ENCODE measurements at places on chromosomes 13 and 19. TPM values are rescaled to one million over a fixed set of nuclear protein-coding genes. Genes with fewer than 3 reads are reported as not detected.

DNA sequence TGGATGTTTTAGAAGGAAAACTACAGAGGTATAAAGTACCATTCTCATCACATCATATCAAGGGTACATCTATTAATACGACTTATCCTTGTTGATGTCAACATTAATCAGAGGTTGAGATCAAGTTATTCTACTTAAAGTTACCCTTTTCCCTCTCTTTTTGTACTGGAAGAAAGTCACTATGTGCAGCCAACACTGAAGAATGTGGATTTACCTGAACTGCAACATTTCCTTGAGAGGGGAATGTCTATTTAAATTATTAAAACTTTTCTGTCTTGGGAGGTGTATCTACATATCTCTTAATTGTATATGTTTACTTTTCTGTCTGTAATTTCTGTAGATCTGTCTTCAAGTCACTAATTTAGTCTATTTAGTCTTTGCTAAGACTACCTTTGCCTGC, 2.5 kb upstream of the FBXL3 start:
- DNase-seq = no peak

GRCh38 chr13:42405665-42406390, 133.9 kb downstream of the AKAP11 start:
- DNase-seq = no peak

DNA sequence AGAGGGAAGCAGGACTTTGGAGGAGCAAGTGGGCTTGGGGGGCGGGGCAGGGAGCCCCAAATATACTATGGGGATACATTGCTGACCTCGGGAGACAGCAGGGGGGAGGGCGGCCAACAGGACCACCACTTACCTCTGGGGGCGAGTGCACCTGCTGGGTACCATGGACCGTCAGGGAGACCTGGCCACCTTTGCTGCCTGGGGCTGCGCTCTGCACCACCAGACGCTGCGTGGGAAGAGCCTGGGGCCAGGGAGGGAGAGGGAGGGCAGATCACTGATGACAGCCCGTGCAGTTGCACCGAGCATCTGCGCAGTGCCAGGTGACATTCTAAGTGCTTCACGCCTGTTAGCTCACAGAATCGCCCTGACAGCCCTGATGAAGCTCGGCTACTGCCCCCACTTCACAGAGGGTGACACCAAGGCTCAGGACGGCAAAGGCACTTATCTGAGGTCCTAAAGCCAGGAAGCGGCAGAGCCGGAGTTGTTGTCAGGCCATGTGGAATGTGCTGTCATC, 24.1 kb downstream of the RFX1 start:
- DNase-seq = no peak

DNA sequence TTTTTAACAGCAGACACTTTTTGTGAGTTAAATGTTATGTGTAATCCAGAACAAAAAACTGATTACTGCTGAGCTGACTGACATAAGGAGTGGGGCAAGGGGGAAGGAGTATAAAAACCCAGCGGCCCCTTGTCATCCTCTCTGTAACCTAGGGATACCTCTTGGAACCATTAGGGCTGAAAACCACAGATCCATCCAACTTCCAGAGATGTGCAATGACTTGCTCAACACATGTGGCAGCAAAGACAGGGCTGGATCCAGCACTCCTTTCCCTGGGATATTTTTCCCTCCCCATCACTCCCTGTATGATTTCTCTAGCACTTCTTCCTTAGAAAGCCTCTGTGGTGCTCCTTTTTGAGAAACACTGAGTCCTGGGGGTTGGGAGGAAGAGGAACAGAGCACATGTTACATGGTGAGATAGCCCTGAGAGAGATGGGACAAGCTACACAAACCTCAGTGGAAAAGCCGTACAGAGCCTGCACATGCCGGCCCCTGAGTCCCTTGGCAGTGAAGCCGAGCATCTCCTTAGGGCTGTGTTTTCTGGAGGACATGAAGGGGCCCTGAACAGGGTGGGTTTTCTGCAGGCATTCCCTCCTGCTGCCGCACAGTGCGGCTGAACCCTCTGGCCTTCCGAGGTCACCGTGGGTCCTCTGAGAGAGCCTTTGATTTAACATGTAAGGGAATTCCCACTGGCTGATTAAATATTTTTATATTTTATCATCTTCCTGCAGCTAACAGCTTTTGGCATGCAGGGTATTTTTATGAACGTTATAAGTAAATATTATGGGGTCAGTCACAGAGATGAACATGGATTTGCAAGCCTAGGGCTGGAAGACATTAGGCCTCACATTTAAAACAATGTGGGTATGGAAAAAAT, 219.9 kb downstream of the COG6 start:
- no peak for DNase-seq

DNA sequence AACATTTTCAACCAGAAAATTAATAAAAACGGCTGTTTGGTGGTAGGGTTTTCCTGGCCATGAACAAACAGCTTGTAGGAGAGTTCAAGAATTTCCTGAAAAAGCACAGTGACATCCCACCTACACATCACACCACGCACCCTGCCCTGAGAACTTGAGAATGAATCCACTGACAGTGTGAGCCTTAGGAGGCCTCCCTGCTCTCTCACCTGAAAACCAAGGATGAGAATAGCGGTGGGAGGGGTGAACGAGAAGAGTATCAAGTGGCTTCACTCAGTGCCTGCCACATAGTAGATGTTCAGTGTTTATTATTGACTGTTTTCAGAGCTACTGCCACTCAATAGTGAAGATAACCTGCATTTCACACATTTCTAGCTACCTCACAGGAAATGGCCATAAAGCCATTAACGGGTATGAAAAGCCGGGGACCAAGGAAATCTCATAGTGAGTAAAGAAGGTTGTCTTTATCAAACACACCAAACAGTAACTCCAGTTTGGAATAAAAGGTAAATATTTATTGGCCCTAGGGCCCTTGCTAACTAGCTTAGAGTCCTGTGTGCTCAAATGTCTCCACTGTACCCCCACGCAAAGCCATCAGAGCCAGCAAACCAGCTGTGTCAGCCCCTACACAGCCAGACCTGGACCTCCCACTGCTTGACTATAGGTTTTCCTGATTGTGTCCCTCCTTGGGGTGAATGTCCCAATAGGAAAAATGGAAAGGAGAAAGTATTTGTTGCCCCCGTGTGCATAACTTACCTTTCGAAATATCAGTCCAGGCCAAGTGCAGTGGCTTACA, 40.6 kb downstream of the TPT1 start:
- no peak for DNase-seq

DNA sequence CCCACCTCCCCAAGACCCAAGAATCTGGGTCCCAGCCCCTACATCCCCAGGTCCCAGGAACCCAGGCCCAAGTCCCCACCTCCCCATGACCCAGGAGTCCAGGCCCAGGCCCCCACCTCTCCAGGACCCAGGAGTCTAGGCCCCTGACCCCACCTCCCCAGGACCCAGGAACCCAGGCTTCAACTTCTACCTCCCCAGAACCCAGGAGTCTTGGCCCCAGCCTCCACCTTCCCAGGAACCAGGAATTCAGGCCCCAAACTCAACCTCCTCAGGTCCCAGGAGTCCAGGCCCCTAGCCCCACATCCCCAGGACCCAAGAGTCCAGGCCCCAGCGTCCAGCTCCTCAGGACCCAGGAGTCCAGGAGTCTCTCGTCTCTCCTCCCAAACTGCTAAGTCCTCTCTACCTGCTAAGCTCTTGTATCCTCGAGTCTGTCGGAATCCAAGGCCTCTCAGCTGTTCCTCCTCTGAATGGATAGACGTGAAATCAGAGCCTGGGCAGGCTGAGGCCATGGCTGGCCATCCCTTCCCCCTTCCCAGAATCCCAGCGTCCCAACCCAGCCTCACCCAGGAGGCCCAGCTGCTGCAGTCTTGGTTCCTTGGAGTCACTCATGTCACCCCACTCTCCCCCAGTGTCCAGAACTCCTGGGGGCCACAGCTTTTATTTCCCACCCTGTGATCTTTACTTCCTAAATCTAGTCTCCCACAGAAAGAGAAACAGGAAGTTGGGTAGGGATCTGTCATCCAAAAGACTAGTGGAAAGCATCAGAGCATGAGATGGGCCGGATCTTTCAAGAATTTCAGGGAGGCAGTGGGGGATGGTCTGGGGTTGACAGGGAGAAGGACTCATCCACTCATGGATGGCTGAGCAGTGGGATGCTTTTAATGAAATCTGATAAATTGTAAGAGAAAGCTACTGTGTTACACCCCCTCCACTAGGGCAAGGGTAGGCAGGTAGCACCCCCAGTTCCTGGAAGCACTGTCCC, at the start of gene CD209:
CD209 (minus strand) TSS at position 632 of the 982 bp plus-strand sequence; CDS start at position 609, 23 bp downstream.
- no peak for DNase-seq

- no peak for DNase-seq
Observed at GRCh38 chr19:17641846-17642245, 46.3 kb downstream of the UNC13A start.

DNA sequence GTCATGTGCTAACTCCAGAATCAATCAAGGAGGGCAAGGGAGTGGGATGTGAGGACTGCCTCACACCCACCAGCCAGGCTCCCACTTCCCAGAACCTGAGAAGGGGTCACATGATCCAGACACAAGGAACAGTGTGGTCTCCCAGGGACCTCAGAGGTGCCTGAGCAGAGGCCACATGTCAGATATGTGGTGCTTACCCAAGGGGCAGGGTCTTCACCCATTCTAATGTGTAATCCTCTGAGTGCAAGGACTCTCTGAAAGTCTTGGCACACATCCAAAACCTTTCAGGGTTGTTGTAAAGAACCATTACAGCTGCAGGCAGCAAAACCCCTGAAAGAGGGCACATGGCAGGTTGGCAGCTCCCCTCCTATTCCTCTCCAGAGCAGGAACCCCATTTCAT, 656.6 kb downstream of the UQCRFS1 start:
- no peak for DNase-seq

Gene ADGRE2
- 0.42 TPM for polyA plus RNA-seq

- DNase-seq = no peak
Observed at GRCh38 chr13:41919031-41919740, 41.7 kb downstream of the VWA8 start.

Gene TBXA2R
- 2.2 TPM for polyA plus RNA-seq

Gene MYH14
- polyA plus RNA-seq = 23.1 TPM

GRCh38 chr13:51043310-51043709, 67.8 kb downstream of the C13orf42 start:
- no peak for DNase-seq

GRCh38 chr19:45324349-45324907, 1.8 kb upstream of the CKM start:
- no peak for DNase-seq

- DNase-seq = no peak
Observed at GRCh38 chr13:20221772-20222171, 10.3 kb downstream of the GJB6 start.

DNA sequence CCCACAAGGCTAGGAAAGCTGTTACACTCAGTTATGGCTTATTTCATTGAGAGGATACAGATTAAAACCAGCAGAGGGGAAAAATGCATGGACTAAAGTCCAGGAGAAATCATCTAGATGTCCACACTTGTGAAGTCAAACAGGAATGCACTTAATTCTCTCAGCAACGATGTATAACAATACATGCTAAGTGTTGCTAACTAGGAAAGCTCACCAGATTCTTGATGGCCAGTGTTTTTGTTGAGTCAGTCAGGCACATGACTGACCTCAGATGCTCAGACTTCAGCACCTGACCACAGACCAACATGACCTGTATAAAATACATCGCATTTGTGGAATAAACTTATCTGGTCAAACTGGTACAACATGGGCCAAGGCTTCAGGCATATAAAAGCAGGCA, 470.2 kb upstream of the PRR20A start:
- DNase-seq = no peak

DNA sequence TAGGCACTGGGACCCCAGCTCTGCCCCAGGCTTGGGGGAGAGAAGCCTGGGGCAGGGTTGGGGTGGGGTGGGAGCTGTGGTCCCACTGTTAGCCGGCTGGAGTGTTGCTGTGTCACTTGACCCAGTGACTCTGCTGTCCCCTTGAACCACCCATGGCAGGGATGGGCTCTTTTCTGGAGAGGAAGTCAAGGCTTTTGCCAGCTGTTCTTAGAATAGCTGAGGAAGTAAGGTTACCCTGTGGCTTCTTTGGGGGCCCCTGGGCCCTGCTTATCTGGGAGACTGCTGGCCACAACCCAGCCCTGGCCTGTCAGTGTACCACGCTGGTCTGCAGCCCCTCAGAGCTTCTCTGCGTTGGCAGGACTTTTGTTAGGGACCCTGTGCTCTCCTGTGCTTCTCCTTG, 9.1 kb downstream of the PNPLA6 start:
- DNase-seq = no peak

GRCh38 chr19:39834287-39834841, 402 bp upstream of the DYRK1B start:
- DNase-seq = no peak

DNA sequence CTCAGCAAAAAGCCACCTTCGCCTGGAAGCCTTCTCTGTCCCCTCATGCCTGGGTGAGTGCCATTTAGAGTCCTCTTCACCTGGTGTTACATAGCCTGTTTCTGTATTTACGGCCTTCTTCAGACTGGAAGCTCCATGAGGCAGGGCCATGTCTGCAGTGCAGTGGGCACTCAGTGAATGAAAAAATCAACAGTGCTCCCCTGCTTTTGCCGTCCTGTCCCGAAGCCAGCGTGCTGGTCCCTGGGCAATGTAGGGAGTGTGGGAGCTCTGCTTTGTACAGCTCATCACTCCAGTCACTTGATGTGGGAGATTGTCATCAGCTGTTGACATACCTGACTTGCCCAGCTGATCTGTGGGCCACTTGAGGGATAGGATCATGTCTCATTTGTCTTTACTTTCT, 129.0 kb upstream of the TSHZ3 start:
- no peak for DNase-seq

Gene ERICH4
- polyA plus RNA-seq = 7.2 TPM

Gene FPR3
- polyA plus RNA-seq = 0.19 TPM

Gene SLC46A3
- polyA plus RNA-seq = 2.6 TPM

GRCh38 chr13:48849515-48849914, 126.2 kb upstream of the FNDC3A start:
- no peak for DNase-seq

Gene RHPN2
- 16.3 TPM for polyA plus RNA-seq

DNA sequence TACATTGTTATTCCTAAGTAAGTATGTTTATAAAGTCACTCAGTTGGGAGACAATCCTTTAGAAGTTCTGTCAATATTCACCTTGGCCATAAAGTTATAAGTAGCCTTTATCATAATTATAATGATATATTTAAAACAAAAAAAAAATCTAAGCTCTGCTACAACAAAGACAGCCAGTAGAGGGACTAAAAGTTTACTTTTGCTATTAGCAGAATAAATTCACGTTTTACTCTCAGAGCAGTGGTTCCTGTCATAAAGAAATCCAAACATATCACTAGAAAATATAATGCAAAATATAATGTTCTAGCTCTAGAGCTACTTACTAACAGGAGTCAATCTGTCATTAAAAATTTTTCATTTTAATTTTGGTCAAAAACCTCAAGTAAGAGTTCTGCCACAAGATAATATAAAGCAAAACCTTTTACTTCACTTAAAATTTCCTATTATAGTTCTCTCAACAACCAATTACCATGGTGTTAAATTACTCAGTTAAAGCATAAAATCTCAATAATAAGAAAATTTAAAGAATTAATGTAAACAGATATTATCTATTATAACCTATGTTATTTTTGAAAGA, 17.7 kb downstream of the INTS6 start:
- DNase-seq = no peak

Gene ZNF208
- 1.6 TPM for polyA plus RNA-seq

GRCh38 chr13:30841154-30841553, 64.9 kb upstream of the MEDAG start:
- no peak for DNase-seq

Measured in renal cortex interstitium (tissue), 15 donors.